ENCODE measurements at places on chromosomes 6 and 20. TPM values are rescaled to one million over a fixed set of nuclear protein-coding genes. Genes with fewer than 3 reads are reported as not detected.

GRCh38 chr20:34045294-34045693, 51.6 kb downstream of the RALY start:
- DNase-seq = no peak

The ABHD16B gene
- not detected for total RNA-seq

- DNase-seq = no peak
These were observed 59.2 kb downstream of the AKAP12 start for GRCh38 chr6:151299011-151299410.

The CPNE5 gene
- 5.1 TPM for total RNA-seq

The AKAP12 gene
- total RNA-seq = not detected

The BCAS1 gene
- total RNA-seq = 0.16 TPM

DNA sequence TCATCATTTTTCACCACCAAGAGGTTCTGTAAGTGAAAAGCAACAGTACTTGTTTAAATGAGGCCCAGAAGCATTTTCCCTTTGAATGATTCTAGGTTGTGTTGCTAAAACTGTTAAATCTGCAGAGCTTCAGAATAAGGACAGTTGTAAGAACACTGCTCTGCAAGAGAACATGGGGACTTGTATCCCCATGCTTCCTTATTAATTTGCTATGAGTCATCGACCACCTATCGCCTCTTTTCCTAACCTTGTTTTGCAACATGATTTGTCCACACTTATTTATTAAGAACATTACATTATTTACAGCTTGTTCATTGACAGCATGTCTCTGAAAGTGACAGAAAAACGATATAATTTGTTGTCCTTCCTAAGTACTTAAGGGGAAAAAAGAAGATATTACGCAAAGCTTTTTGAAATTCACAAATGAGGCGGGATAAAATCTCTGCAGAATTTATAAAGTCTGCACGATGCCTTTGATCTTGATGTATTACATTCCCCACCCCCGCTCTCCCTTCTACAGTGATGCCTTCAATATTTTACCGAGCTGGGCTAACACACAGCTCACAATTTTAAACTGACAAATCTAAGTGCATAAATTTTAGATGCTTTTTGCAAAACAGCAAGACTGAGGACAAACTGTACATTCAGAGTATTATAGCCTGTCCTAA, 220.0 kb upstream of the SPTLC3 start:
- DNase-seq = no peak

Data from naive thymus-derived CD4-positive, alpha-beta T cell (primary cell).